ENCODE measurements at places on chromosomes 6 and 20. TPM values are rescaled to one million over a fixed set of nuclear protein-coding genes. Genes with fewer than 3 reads are reported as not detected.

DNA sequence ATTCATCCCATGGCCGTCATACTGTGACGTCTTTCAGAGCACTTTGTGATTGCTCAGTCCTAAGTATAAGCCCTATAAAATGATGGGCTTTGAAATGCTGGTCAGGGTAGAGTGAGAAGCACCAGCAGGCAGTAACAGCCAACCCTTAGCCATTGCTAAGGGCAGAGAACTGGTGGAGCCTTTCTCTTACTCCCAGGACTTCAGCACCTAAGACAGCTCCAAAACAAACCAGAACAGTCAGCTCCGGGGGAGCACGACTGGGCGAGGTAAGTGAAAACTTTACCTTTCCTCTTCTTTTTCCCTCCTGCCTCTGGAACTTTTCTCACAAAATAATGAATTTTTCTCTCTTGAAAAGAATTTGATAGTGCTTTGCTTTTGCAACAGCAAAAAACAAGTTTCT is at the start of gene VIP:
VIP (plus strand) TSS at position 104 of the 400 bp plus-strand sequence. CDS start 1,381 bp downstream, outside the sequence.
- no peaks in the 10 kb centered on the region for H3K36me3 ChIP-seq
- peaks cover 51% of the 10 kb centered on the region for H3K27me3 ChIP-seq
- DNase-seq, result peak; percentile 75
- no peak within 1 kb of the TSS for H3K27ac ChIP-seq
- peaks cover 10% of the 10 kb centered on the region for H3K4me1 ChIP-seq

DNA sequence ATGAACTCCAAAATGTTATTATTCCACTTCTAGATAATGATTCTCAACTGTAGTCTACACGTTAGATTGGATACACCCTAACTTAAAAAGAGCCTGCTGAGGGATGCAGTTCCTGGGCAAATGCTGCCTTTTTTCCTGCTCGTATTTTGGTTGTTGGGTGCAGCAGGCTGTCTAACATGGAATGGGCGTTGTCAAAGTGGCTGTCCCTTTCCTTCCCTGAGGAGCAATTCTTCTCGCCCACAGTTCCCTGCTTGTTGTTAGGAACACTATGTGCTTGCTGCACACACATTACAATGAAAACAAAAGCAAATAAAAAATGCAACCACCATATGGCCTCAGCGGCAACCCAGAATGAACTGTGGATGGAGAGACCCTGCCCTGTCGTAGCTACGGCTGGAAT is 1.7 kb upstream of the ADGRF5 start:
- H3K27ac ChIP-seq, result no peak overlapping the region
- peaks cover 36% of the 10 kb centered on the region for H3K4me1 ChIP-seq
- H3K27me3 ChIP-seq, result no peaks in the 10 kb centered on the region
- H3K36me3 ChIP-seq, result peaks cover 6% of the 10 kb centered on the region

GRCh38 chr20:3818155-3819151 is 1.9 kb upstream of the AP5S1 start:
- H3K27me3 ChIP-seq, result no peaks in the 10 kb centered on the region
- no peak overlapping the region for H3K4me3 ChIP-seq
- peaks cover 19% of the 10 kb centered on the region for H3K4me1 ChIP-seq
- peaks cover 8% of the 10 kb centered on the region for H3K36me3 ChIP-seq

Gene BPIFA1
- not detected for total RNA-seq

Gene LY6G6F
- not detected for total RNA-seq

DNA sequence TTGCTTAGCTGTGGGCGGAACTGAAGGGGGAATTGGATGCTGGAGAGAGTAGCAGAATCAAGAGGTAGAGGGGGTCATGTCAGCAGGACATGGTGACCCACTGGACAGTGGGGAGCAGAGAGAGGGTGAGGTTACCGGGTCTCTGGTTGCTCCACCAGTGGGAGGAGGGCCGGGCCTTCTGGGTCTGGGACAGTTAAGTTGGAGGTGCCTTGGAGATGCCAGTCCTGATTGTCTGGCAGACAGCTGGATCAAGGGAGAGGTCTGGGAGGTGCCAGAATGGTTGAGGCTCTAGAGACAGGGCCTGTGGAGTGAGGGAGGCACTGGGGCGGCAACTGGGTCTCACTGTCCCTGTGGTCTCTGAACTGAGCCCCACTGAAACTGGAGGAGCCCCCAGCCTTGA is 24.6 kb downstream of the MANBAL start:
- H3K4me1 ChIP-seq, result peaks cover 8% of the 10 kb centered on the region
- H3K36me3 ChIP-seq, result peaks cover 30% of the 10 kb centered on the region
- H3K4me3 ChIP-seq, result no peak overlapping the region
- no peak for DNase-seq

- H3K4me1 ChIP-seq, result peaks cover 13% of the 10 kb centered on the region
- no peaks in the 10 kb centered on the region for H3K27me3 ChIP-seq
- H3K36me3 ChIP-seq, result no peaks in the 10 kb centered on the region
- no peak overlapping the region for H3K27ac ChIP-seq
Measured at GRCh38 chr20:6473197-6473596, 294.3 kb upstream of the BMP2 start.
